ENCODE measurements at places on chromosomes 5 and 9.

- DNase-seq: no peak
Measured at GRCh38 chr9:111743275-111743674, 51.5 kb downstream of the SHOC1 start.

- DNase-seq: no peak
Measured at GRCh38 chr5:78495800-78496199, 135.4 kb downstream of the SCAMP1 start.

DNA sequence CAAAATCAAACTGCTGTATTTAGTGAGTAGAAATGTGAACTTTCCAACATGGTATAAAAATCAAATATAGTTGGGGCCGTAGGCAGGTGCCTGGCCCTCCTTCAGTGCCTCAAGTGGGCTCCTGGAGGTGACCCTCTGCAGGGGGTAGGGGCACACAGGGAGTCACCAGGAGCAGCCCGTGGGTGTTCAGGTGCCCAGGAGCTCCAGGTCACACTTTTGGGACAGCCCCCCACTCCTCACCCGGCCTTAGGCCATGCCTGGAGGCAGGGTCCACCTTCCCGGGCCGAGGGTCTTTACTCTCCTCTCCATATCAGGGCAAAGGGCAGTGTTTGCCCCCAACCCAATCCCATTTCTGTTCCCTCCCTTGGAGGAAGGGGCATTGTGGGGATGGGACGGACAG is 108.0 kb upstream of the MTAP start:
- DNase-seq: no peak

GRCh38 chr5:31393126-31393525 is 138.8 kb downstream of the DROSHA start:
- no peak for DNase-seq
